AG10803 (cell line): ENCODE measurements at places on chromosomes 12 and 14.
A peak's percentile ranks its signal among the peaks of the same experiment; 100 is the strongest.

DNA sequence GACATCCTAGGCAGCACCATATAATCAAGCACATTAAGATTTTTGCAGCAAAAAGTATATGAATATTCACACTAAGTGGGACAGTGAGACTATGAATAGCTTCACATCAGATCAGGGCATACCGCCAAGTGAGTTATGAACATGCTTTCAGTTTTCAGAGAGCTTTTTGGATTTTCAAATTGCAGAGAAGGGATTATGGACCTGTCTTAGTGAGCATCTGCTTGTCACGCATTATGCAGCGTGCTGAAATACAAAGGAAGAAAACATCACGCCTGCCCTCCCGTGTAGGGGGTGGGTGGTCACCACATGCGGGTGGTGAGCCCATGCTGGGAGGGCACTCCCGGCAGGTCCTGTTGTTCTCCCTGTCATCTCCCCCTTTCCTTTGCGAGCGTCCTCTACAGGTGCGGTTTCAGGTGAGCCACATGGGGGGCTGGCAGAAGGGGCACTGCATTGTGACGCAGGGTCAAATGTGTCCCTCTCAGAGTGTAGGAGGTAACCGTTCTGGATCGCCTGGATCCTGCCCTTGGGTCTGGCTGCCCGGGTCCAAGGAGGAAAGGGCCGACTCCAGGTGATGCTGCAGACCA, 42.6 kb downstream of the TRAF3 start:
- DNase-seq: no peak

GRCh38 chr14:105484069-105484996, 2.4 kb upstream of the CRIP1 start:
- peak; percentile 76 for DNase-seq

- peak; percentile 66 for DNase-seq
Measured at GRCh38 chr12:48351022-48351708, 446 bp upstream of the ZNF641 start.

GRCh38 chr12:3281588-3282383, 204.6 kb downstream of the TSPAN9 start:
- no peak for DNase-seq

- DNase-seq: no peak
Measured at GRCh38 chr12:123238330-123238682, 5.1 kb downstream of the MTRFR start.

- peak; percentile 6 for DNase-seq
Measured at GRCh38 chr12:70609203-70609602, 28.0 kb downstream of the PTPRB start.

- no peak for DNase-seq
Measured at GRCh38 chr14:60639674-60640073, 9.6 kb downstream of the SIX1 start.

DNA sequence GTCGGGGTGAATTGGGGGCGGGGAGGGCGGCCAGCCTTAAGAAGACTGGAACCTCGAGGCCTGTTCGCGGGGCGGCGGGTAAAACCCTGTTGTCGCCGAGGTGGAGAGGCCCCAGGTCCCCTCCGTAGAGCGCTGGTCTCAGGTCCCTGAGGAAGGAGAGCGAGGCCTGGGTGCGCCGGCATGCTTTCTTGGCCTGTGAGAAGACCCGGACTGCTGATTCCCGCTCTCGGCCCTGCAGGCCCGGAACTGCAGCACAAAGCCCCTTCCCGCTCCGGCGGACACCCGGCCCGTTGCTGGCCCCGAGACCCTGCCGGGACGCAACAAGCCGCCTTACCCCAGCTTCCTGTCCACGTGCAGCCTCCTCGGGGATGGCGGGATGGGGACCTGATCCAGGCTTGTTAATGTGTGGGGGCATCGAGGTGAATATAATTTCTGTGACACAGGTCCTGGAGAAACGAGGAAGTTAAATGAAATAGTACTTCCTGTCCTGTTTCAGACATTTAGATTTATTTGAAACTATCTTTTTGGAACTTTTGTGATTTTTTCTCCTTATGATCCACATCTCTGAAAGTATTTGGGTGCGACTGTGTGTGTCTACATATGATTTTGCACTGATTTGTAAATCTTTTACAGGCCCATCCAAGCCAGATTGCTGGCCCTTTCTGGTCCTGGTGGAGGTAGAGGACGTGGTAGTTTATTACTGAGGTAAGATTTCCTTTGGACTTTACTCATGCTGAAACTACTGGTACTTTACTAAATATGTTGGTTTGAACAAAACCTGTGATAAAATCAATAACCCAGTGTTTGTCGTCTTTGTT, 600 bp downstream of the PNN start:
- peak; percentile 29 for DNase-seq
